Activated CD8-positive, alpha-beta memory T cell treated with anti-CD3 and anti-CD28 coated beads, Interleukin-2, amount 10 ng/mL, durations not matched to agents 7 days and 5 days (primary cell): ENCODE measurements at places on chromosomes 3 and 15. TPM values are rescaled to one million over a fixed set of nuclear protein-coding genes. Genes with fewer than 3 reads are reported as not detected.

The DLL4 gene
- total RNA-seq = not detected

The NCKIPSD gene
- 33.4 TPM for total RNA-seq

The KLHL40 gene
- not detected for total RNA-seq

- H3K4me1 ChIP-seq = no peaks in the 10 kb centered on the region
- no peaks in the 10 kb centered on the region for H3K36me3 ChIP-seq
- H3K27ac ChIP-seq = no peak overlapping the region
- no peak for DNase-seq
- H3K4me3 ChIP-seq = no peak overlapping the region
- no peaks in the 10 kb centered on the region for H3K27me3 ChIP-seq
Measured at GRCh38 chr3:77530870-77531269, 491.0 kb downstream of the ROBO2 start.

- no peak for DNase-seq
- H3K4me1 ChIP-seq = peaks cover 5% of the 10 kb centered on the region
- peaks cover 3% of the 10 kb centered on the region for H3K27me3 ChIP-seq
- no peaks in the 10 kb centered on the region for H3K36me3 ChIP-seq
- H3K27ac ChIP-seq = no peak overlapping the region
Measured at GRCh38 chr3:105323274-105323599, 43.5 kb upstream of the ALCAM start.

- H3K27ac ChIP-seq = no peak overlapping the region
- DNase-seq = no peak
- no peaks in the 10 kb centered on the region for H3K4me1 ChIP-seq
- no peaks in the 10 kb centered on the region for H3K27me3 ChIP-seq
Measured at GRCh38 chr3:74845081-74845480, 230.6 kb upstream of the CNTN3 start.

DNA sequence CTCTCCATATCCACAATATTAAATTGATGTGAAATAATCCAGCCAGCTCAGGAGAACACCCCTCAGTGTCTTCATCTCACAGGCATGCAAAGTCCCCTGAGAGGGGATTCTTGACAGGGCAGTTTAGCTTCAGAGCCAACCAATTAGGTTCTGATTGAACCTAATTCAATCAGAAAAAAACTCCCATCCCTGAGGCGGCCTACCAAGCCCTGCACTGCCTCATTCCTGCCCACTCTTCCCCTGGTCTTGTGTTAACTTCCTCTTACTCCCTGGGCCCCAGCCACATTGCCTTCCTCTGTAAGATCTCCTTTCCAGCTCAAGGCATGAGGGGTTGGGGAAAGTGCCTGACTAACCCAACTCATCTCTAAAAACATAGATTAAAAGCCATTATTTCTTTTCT is 46.1 kb downstream of the FRMD4B start:
- no peak overlapping the region for H3K27ac ChIP-seq
- DNase-seq = no peak
- H3K27me3 ChIP-seq = peaks cover under 1% of the 10 kb centered on the region
- no peaks in the 10 kb centered on the region for H3K4me1 ChIP-seq

DNA sequence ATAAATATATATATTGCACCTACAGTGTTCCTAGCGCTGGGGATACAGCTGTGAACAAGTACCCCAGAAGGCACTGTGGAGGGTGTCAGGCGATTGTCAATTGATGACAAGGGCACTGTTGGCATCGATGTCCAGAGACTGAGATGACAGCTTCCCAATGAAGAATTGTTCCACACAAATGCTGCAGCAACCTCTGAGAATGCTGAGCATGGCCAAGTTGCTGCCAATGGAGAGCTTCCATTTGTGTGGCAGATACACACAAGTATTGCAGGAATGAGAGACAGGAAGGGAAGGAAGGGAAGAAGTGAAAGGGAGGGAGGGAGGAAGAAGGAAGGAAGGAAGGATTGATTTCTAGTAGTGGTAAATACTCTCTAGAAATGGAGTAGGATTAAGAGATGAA is 21.9 kb downstream of the LRTM1 start:
- DNase-seq = no peak
- no peaks in the 10 kb centered on the region for H3K4me1 ChIP-seq
- H3K4me3 ChIP-seq = no peak overlapping the region
- no peaks in the 10 kb centered on the region for H3K36me3 ChIP-seq

GRCh38 chr3:192445770-192446644 is 281.3 kb downstream of the FGF12 start:
- H3K36me3 ChIP-seq = no peaks in the 10 kb centered on the region
- H3K4me1 ChIP-seq = no peaks in the 10 kb centered on the region
- DNase-seq = no peak
- H3K4me3 ChIP-seq = no peak overlapping the region
- peaks cover 10% of the 10 kb centered on the region for H3K27me3 ChIP-seq

GRCh38 chr3:145953316-145953715 is 207.7 kb downstream of the PLOD2 start:
- no peaks in the 10 kb centered on the region for H3K4me1 ChIP-seq
- H3K27ac ChIP-seq = no peak overlapping the region
- H3K27me3 ChIP-seq = no peaks in the 10 kb centered on the region
- DNase-seq = no peak

- H3K27me3 ChIP-seq = peaks cover 42% of the 10 kb centered on the region
- H3K4me1 ChIP-seq = peaks cover 15% of the 10 kb centered on the region
- H3K4me3 ChIP-seq = no peak overlapping the region
- DNase-seq = no peak
- H3K36me3 ChIP-seq = no peaks in the 10 kb centered on the region
Measured at GRCh38 chr3:155748611-155749365, 3.9 kb upstream of the PLCH1 start.

DNA sequence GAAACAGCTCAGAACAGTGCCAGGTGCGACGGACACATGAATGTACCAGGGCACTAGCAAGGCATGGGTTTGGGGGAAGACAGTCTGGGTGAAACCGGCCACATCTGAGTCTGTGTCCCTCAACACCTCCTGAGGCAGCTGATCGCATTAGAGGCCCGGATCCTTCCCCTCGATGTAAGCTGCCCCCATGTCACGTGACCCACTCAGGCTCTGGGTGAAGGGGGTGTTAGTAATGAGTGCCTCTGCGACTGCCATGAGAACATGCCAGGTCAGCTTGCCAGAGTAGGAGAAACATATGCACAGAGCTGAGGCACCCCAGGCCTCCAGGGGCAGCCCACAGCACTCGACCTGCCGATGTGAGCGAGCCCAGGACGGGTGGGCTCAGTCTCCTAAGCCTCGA is 29.7 kb downstream of the PRR23E start:
- no peak for DNase-seq
- H3K27me3 ChIP-seq = peaks cover 20% of the 10 kb centered on the region
- no peak overlapping the region for H3K27ac ChIP-seq
- H3K4me3 ChIP-seq = no peak overlapping the region
- H3K4me1 ChIP-seq = peaks cover 2% of the 10 kb centered on the region

DNA sequence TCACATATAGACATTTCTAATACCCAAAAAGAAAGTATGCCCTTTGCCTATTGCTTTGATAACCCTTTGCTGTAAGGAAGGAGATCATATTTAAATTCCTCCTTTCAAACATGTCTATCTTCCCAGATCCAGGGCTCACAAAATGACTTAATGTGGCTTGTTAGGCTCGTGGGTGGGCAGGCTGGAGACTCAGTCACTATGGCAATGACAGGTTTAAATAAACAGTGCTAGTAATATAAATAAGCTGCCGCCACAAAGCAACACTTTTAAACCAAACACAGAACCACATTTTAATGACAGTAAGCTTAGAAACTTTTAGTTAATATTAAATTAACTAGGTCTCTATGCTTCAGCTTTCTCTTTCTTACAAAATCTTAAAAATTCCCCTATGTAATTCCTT is 616.0 kb upstream of the NAALADL2 start:
- no peak overlapping the region for H3K4me3 ChIP-seq
- no peaks in the 10 kb centered on the region for H3K36me3 ChIP-seq
- no peak for DNase-seq
- H3K4me1 ChIP-seq = no peaks in the 10 kb centered on the region
- no peaks in the 10 kb centered on the region for H3K27me3 ChIP-seq
